Kidney (tissue), 22 donors: ENCODE measurements at places on chromosomes 7 and 10. TPM values are rescaled to one million over a fixed set of nuclear protein-coding genes. Genes with fewer than 3 reads are reported as not detected.
A peak's percentile ranks its signal among the peaks of the same experiment; 100 is the strongest.

Gene SAP25
- 9.8 TPM for total RNA-seq

Gene SFRP4
- total RNA-seq, result 6.8 TPM

Gene RPP38
- total RNA-seq, result 18.1 TPM

Gene ATRNL1
- total RNA-seq, result 7.1 TPM

Gene TNS3
- total RNA-seq, result 198 TPM

Gene GRID2IP
- total RNA-seq, result 0.76 TPM

Gene GHRHR
- total RNA-seq, result not detected

DNA sequence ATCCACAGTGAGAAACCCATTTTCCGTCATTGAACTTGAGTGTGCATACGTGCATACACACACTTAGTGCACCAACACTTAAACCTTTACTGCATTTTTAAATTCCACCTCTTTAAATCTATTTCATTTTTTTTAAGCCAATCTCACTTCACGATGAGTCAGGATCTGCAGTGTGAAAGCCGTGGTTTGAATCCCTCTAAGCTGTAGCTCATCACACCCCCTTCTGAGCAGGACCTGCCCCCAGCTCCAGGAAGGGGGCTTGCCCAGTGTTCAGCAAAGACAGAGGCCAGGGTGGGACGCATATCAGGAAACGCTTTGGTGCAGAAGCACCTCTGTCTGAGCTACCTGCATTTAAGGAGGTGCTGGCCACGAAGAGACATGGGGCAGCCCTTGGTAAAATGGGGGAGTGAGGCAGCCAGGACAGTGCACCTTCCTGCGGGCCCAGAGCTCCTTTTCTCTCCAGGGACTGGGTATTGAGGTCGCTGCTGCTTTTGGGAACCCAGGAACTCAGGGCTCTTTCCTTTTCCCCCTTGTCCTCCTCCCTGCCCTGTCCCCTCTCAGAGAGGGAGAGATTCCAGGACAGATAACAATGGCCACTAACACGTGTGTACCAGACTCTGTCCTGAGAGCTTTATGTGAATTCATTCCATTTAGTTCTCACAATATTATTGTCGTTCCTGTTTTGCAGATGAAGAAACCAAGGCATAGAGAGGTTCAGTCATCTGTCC, 21.7 kb downstream of the ZNF316 start:
- no peaks in the 10 kb centered on the region for H3K36me3 ChIP-seq
- no peak overlapping the region for H3K4me3 ChIP-seq
- no peaks in the 10 kb centered on the region for H3K4me1 ChIP-seq
- H3K27me3 ChIP-seq, result no peaks in the 10 kb centered on the region
- no peak for DNase-seq
- H3K27ac ChIP-seq, result no peak overlapping the region

DNA sequence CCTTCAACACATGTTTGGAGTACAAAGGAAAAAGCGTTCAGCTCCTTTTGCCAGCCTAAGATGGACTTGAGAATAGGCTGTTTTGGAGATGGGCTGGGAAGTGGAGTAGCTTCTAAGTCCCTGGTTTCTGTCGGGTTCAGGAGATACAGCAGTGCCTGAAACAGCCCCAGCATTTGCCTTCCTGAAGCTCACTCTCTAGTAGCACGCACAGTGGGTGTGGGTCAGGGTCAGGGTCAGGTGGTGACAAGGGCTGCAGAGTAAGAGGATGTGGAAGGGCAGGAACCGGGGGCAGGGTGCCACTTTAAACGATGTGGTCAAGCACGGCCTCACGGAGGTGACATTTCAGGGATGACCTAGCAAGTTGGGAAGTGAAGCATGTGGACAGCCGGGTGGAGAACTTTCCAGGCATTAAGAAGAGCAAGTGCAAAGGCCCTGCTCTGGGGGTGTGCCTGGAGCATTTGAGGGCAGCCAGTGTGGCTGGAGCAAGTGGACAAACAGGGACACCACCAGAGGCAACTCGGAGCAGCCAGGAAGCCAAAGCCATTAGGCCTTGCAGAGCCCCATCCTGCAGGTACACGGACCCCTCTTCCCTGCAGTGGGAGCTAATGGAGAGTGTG, 382.2 kb upstream of the ZMIZ1 start:
- H3K4me1 ChIP-seq, result peaks cover 8% of the 10 kb centered on the region
- DNase-seq, result no peak
- H3K27me3 ChIP-seq, result no peaks in the 10 kb centered on the region
- no peaks in the 10 kb centered on the region for H3K36me3 ChIP-seq

DNA sequence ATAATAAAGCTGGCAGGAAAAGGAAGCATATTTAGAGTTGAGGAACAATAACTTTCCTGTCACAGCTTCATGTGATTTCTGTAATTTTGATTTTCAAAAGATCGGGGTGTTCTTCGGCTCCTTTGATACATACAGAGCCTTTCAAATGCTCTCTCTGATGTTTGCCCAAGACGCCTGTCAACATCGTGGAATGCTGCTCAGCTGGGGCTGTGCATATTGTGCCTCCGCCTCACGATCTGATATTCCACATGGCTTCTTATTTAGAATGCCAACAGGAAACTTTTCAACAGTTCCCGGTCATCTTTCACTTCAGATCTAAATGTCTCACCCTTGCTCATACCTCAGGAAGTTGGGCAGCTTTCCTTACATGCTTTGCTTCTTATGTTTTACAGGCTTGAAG, 7.3 kb downstream of the NPY start:
- no peaks in the 10 kb centered on the region for H3K36me3 ChIP-seq
- H3K27me3 ChIP-seq, result peaks cover 3% of the 10 kb centered on the region
- H3K27ac ChIP-seq, result no peak overlapping the region
- no peaks in the 10 kb centered on the region for H3K4me1 ChIP-seq

- H3K27ac ChIP-seq, result no peak overlapping the region
- H3K27me3 ChIP-seq, result no peaks in the 10 kb centered on the region
- H3K4me1 ChIP-seq, result no peaks in the 10 kb centered on the region
- H3K4me3 ChIP-seq, result no peak overlapping the region
- no peak for DNase-seq
These were observed 68.5 kb downstream of the HK1 start for GRCh38 chr10:69346776-69347175.

GRCh38 chr7:47654672-47655298, 72.9 kb upstream of the TNS3 start:
- H3K4me1 ChIP-seq, result peaks cover 2% of the 10 kb centered on the region
- no peak for DNase-seq
- no peak overlapping the region for H3K27ac ChIP-seq
- no peaks in the 10 kb centered on the region for H3K27me3 ChIP-seq
- H3K4me3 ChIP-seq, result no peak overlapping the region

DNA sequence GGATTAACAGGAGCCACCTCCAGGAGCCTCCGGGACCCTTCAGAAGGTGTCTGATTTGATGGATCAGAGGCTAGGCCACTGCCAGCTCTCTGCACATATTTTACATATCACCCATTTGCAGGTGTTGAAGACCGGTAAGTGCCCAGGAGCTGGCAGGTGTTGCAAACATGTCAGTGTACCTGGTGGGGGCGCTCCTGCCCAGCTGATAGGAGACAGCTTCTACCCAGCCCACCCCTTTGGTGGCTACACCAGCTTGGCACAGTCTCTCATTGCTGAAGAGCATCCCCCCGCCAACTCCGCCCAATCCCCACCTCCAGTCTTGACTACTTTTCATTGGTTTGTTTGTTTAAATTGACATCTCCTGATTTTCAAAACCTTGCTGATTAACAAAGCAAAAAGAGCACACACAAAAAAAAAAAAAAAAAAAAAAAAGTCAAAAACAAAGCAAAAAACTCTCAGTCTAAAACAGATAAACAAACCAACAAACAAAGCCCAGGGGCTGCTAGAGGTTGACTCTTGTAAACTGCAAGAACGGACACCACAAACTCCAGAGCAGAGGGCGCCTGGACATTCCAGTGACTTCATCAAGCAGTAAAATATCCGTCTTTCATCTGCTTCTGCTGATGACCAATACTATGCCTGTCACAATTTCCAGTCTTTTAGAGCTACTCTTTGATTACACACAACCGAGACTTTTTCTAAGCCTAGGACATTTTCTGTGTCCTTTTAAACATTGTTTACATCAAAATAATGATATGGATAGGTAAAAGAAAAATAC, 275.3 kb downstream of the NRG3 start:
- no peak overlapping the region for H3K4me3 ChIP-seq
- H3K27me3 ChIP-seq, result no peaks in the 10 kb centered on the region

DNA sequence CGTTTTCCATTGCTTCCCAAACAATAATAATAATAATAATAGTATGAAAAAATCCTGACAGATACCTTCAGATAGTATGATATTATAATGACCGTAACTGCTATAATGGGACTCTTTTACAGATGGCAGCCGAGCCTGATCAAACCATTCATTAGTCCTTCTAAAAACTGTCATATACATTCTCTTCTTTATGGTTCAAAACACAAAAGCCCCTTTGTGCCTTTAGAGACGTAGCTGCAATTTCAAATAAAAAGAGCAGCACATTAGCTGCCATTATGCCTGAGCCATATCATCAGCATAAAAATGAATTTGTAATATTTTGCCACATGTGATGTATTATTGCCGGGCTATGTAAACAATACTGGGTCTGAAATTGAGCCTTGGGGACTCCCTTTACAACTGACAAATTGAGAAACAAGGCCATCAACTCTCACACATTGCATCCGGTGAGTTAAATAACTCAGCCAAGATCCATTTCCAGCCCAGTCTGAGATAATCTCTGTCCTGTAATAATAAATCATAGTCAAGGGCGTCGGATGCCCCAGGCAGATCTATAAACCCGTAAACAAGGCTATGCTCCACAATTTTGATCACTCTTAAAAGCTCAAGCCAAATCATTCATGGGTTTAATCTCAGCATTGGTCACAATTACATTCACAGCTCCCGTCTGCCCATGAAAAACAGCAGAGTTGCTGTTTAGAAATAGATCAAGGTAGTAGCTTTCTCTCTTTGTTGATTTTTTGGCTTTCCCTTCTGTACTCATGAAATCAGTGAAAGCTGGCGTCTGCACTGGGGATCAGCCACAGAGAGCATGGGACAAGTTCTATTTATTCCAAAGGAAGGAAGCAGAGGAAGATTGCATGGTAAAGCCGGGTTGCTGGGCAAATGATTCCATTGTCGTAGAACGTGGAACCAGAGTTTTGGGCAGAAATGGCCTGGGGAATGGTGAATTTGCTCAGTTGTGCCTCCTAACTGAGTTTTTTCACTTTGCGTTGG, 150.1 kb upstream of the BMPER start:
- no peak for DNase-seq
- H3K27me3 ChIP-seq, result no peaks in the 10 kb centered on the region
- no peak overlapping the region for H3K27ac ChIP-seq
- H3K4me1 ChIP-seq, result no peaks in the 10 kb centered on the region
- no peaks in the 10 kb centered on the region for H3K36me3 ChIP-seq

- H3K4me1 ChIP-seq, result no peaks in the 10 kb centered on the region
- H3K4me3 ChIP-seq, result no peak overlapping the region
- no peaks in the 10 kb centered on the region for H3K36me3 ChIP-seq
- H3K27ac ChIP-seq, result no peak overlapping the region
- H3K27me3 ChIP-seq, result no peaks in the 10 kb centered on the region
These were observed 3.9 kb upstream of the ATP6V0E2 start for GRCh38 chr7:149869867-149870266.

- H3K27me3 ChIP-seq, result no peaks in the 10 kb centered on the region
- peaks cover 2% of the 10 kb centered on the region for H3K4me1 ChIP-seq
- no peak for DNase-seq
- H3K27ac ChIP-seq, result no peak overlapping the region
- H3K36me3 ChIP-seq, result peaks cover 7% of the 10 kb centered on the region
- H3K4me3 ChIP-seq, result no peak overlapping the region
These were observed 39.8 kb downstream of the SLC37A3 start for GRCh38 chr7:140358412-140359051.

- H3K36me3 ChIP-seq, result no peaks in the 10 kb centered on the region
- H3K27ac ChIP-seq, result no peak overlapping the region
- DNase-seq, result no peak
- H3K4me1 ChIP-seq, result no peaks in the 10 kb centered on the region
- H3K4me3 ChIP-seq, result no peak overlapping the region
- H3K27me3 ChIP-seq, result no peaks in the 10 kb centered on the region
These were observed 466.4 kb upstream of the ZMIZ1 start for GRCh38 chr10:78602201-78602932.

DNA sequence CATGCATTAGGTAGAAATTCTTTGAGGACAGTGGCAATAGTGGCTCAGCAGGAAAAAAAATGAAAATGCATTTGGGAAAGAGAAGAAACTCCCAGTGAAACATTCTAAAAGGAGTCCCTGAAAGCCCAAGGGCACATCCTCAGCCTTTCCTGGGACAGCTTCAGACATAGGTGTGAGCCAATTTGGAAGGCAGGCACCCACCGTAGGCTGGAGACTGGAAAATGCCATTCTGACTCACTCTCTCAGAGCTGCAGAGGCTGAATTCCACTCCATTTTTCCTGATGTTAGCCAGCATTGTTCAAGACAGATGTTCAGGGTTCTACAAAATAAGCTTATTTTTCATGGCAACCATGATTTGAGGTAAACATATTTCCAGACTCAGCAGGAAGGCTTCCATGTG, 379.0 kb upstream of the FZD8 start:
- H3K27me3 ChIP-seq, result no peaks in the 10 kb centered on the region
- H3K4me1 ChIP-seq, result no peaks in the 10 kb centered on the region
- DNase-seq, result no peak
- H3K27ac ChIP-seq, result no peak overlapping the region
- no peaks in the 10 kb centered on the region for H3K36me3 ChIP-seq

DNA sequence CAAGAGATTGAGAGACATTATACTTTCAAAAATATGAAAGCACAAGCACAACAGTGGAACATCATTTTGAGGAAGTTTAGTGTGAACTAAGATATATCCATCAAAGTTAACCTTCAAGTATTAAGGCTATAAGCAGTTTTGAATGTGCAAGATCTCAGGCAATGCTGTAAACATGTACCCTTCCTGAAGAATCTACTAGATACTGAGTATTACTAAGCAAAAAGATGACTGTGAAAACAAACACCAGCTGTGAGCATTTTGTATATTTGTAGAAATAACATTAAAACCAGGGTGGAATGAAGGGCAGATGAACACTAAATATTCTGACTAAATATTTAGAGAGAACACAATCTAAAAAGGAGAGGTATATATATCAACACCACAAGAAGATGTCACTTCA, 41.3 kb upstream of the ADRA2A start:
- no peak for DNase-seq
- H3K4me1 ChIP-seq, result no peaks in the 10 kb centered on the region
- no peak overlapping the region for H3K27ac ChIP-seq
- H3K27me3 ChIP-seq, result no peaks in the 10 kb centered on the region
- no peaks in the 10 kb centered on the region for H3K36me3 ChIP-seq

- H3K36me3 ChIP-seq, result no peaks in the 10 kb centered on the region
- no peak for DNase-seq
- H3K4me1 ChIP-seq, result no peaks in the 10 kb centered on the region
- H3K27me3 ChIP-seq, result no peaks in the 10 kb centered on the region
- no peak overlapping the region for H3K4me3 ChIP-seq
These were observed 508.8 kb downstream of the CCSER2 start for GRCh38 chr10:84837041-84837812.

DNA sequence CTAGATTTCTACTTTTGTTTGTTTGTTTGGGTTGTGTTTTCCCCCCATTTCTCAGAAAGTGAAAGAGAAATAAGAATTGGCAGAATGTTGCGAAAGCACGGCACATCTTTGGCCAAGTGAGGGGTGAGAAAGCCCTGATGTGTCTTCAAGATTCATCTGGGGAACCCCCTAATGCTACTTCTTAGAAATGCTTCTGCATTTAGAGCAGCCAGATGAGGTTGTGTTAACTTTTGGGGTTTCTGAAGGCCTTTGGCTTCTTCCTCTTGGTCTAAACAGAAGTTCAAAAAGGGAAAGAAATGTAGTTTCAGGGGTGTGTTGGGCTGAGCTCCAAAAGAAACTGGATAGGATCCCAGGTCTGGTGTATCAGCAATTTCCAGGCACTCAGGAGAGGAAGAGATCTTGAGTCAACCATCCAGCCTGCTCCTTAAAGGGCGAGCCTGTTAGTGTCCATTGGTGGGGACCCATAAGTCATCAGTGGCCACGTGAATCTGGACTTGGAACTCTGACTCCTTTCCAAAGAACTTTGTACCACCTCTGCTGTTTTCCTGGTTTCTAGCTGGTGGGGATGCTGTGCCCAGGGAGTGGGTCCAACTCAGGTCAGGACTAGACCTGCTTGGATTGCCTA, 6.5 kb downstream of the DUSP5 start:
- H3K4me3 ChIP-seq, result no peak overlapping the region
- peak overlapping the region; percentile 43 for H3K27ac ChIP-seq
- H3K27me3 ChIP-seq, result peaks cover 3% of the 10 kb centered on the region
- H3K36me3 ChIP-seq, result no peaks in the 10 kb centered on the region
